Astrocyte of the spinal cord (primary cell): ENCODE measurements at places on chromosomes 5 and 9.

DNA sequence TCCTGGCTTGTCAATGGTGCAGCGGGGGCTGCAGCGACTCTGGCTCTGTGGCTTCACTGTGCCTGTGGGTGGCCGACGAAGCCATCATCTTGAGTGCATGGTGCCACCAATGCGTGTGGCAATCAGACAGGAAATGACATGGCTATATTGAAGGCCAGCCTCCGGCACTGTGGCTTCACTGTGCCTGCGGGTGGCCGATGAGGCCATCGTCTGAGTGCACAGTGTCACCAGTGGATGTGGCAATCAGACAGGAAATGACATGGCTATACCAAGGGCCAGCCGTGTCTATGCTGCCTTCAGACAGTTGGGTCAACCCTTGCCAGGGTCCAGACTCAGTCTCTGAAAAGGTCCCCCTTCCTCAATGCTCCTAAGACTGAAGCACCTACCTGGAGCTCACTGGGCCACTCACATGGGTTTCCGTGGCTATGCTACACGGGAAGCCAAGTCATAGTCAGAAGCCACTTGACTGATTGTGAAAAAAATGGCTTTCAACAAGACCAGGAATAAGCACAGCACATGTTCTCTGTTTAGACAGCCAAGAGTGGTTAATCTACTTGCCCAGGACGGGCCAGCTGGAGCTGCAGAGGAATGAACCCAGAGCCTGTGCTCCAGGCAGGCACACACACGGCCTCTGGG lies 67.5 kb upstream of the S1PR3 start:
- DNase-seq = no peak

- no peak for DNase-seq
Measured at GRCh38 chr9:120862452-120862851, 14.5 kb downstream of the PHF19 start.

DNA sequence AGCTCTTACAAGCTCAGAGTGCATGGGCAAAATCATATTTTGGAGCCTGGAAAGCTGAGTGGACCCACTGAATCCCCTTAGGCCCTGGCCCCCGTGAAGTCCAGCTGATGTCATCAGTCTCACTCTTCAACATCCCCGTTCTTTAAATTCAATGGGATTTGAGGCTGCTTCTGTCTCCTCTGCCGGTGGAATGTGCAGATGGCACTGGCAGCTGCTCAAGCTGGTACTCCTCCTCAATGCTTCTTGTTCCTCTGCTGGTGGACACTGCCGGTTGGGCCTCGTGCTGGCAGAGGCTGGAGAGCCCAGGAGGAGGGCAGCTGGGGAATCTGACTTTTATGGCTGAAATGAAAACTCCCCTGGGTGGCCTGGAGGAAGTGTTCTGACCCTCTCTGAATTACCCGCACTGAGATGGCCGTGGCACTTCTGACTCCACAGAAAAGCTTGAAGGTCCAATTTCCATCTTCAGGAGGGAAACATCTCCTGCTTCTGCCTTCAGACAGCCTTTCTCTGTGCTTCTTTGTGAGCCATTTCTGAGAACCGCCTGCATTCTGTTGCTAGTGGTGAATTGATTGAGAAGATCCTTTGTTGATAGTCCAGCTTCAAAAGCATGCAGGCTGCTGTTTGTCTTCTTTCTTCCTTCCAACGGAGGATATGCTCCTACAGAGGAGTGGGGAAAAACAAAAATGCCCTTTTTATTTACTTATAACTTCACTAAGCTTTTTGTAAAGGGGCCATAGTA lies 298.9 kb downstream of the TMEM38B start:
- no peak for DNase-seq

GRCh38 chr5:115402822-115403577 lies 106.5 kb upstream of the CCDC112 start:
- DNase-seq = peak; percentile 63

DNA sequence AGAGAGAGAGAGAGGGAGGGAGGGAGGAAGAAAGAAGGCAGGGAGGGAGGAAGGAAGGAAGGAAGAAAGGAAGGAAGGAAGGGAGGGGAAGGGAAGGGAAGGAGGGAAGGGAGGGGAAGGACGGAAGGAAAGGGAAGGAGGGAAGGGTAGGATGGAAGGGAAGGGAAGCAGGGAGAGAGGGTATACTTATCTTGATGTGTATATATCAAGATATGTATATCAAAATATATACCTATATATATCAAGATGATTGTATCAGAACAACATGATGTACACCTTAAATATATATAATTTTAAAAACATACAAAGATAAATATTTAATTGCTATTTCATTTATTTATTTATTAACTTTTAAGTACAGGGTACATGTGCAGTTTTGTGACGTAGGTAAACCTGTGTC lies 96.8 kb upstream of the ADAMTS16 start:
- no peak for DNase-seq

- DNase-seq = no peak
Measured at GRCh38 chr9:88992556-88992955, 1.3 kb downstream of the S1PR3 start.

DNA sequence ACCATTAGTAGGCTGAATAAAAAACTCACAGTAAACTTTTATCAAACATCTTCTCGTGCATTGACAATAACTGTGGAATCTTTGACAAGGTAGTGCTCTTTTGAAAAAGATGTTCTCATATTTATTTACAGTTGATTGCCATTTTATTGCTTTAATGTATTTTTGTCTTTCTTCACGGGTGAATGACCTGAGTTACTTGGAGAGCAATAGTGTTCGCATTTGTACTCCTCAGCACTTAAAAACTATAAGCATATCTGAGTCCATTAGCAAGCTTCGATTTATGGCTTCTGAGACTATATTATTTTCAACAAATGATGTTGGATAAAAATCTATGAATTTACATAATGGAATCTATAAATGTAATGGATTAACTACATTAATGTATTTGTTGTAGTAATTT lies 1012.3 kb downstream of the CDH9 start:
- DNase-seq = no peak

DNA sequence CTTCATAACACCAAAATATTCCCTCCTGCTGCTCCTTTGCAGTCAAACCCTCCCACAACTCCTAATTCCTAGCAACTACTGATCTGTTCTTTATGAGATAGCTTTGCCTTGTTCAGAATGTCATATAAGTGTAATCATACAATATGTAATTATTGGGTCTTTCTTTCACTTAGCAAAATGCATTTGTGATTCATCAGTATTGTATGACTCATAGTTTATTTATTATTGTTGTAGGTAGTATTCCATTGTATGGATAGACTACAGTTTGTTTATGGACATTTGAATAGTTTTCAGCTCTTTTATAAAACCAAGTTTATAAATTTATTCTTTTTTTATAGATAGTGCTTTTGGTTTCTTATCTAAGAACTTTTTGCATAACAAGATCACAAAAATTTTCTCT lies 468.2 kb upstream of the KIF2A start:
- DNase-seq = no peak

- DNase-seq = no peak
Measured at GRCh38 chr9:104556830-104557634, 11.9 kb upstream of the OR13C8 start.

GRCh38 chr5:76794871-76795270 lies 24.0 kb upstream of the F2RL1 start:
- peak; percentile 39 for DNase-seq

DNA sequence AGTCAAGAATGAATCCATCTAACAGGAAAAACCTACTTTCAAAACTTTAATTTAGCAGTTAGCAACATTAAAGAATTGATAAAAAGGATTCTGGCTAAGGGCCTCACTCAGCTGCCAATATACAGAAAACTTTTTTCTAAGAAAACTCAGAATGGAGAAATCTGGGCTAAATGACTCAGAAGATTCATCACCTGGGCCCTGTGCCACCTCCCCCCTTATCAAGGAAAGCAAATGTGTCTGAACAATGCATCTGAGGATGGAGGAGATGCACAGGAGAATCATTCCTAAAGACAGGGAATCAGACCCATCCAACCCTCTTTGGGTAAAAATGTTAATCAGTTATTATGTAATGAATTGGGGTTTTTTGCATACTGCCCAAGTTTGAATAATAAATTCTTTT lies 592.0 kb upstream of the DMAC1 start:
- peak; percentile 6 for DNase-seq

DNA sequence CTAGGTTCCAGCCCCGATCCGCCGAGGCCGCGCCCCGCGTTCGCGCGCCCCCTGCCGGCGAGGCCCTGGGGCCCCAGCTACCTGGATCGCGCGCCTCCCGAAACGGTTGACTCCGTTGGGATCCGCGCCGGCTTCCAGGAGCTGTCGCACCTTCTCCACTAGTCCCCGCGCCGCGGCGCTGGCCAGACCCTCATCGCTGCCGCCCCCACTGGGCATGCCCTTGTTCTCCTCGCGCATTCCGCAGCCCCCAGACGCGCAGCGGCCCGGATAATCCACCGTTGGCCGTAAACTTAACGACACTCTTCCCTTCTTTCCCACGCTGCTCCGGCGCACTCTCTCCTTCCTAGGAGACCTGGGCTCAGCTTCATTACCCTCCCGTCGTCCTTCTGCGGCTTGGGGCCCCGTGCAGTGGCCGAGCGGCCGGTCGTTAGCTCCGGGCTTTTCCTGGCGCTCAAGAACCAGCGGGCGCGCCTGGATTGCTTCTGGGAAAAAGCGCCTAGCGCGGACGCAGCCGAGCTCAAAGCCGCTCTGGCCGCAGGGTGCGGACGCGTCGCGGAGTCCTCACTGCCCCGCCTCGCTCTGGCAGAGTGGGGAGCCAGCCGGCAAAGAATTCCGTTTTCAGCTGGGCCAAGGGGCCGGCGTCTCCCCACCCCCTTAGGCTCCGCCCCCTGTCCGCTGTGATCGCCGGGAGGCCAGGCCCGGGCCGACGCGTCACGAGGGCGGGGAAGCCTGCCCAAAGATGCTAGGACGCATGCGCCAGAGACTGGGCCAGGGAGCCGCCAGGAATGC lies at the start of gene CDKN2B:
CDKN2B (minus strand) TSS at position 589 of the 789 bp plus-strand sequence; CDS start at position 237, 352 bp downstream.
- DNase-seq = peak; percentile 97

DNA sequence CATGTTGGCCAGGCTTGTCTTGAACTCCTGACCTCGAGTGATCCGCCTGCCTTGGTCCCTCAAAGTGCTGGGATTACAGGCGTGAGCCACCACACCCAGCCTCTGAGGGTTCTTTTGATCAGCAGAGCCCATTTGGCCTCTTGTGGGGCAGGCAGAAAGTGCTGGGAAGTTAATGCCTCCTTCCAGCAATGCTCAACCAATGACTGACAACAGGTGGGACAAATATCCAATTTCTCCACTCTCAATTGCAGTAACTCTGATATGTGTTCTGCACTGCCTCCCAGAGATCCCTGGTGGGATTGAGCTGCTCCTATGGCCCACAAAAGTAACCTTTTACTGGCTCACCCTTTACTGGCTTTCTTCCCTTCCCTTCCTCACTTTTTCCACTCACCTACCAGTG lies 79.9 kb upstream of the APC start:
- DNase-seq = no peak

DNA sequence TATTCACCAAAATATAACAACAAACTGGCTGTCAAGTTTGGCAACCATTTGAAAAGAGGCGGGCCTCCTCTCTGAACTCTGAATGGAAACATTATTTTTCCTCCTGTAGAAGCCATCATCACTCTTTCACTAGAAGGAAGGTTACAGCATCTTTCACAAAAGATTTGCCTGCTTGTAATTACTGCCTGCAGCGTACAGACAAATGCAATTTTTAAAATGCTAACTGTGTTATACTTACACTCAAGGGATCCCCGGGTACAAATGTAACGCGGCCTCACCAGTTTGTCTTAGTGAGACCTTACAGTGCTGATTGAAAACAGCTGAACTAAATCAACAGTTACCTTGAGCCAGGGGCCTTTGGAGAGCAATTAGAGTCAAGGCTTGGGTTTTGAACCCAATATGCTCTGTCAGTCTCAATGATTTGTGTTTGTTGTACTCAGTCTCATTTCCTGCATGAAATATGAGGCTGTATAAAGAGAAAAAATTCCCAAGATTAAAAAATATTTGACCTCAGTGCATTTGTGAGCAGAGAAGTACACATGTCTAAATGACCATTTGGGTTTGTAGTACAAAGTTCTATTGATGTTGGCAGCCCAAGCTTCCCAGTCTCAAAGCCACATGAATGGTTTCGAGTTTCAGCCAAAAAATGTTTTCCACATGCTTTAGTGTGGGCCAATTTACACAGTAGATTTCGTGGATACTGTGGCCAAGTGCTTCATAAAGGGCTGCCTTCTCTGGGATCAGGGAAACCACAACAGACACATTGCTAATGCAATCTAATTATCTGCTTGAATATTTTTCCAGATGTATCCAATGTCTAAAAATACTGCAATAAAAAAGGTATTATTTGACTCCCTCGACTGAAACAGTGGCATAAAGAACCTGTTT lies 500.0 kb downstream of the SPATA31D1 start:
- peak; percentile 98 for DNase-seq
